ENCODE measurements at places on chromosomes 1 and 21.

- peak; percentile 48 for DNase-seq
Observed at GRCh38 chr1:20891091-20891490, 104.0 kb upstream of the HP1BP3 start.

GRCh38 chr1:50970931-50971582 is 1.0 kb downstream of the CDKN2C start:
- peak; percentile 50 for DNase-seq

GRCh38 chr1:203693721-203694120 is 67.1 kb downstream of the ATP2B4 start:
- no peak for DNase-seq

- no peak for DNase-seq
Observed at GRCh38 chr1:51442198-51442597, 76.9 kb downstream of the EPS15 start.

DNA sequence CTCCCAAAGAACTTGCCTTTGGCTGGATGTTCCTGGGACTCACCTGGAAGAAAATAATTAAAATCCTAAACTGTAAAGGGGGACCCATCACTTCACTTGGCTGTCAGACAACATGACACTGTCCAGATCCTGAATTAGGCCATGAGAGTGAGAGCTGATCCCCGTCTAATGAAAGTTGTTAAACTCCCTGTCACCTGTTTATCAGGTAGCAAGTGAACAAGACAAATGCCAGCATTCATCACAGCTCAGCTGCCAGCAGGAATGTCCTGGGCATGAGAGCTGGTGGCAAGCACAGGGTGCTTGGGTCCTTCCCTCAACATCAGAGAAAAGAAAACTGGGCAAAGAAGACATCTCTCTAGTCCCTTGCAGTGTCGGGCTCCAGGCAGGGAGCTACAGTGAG is 23.8 kb downstream of the PMVK start:
- no peak for DNase-seq

GRCh38 chr1:79762461-79762860 is 755.9 kb upstream of the ADGRL4 start:
- DNase-seq, result no peak

DNA sequence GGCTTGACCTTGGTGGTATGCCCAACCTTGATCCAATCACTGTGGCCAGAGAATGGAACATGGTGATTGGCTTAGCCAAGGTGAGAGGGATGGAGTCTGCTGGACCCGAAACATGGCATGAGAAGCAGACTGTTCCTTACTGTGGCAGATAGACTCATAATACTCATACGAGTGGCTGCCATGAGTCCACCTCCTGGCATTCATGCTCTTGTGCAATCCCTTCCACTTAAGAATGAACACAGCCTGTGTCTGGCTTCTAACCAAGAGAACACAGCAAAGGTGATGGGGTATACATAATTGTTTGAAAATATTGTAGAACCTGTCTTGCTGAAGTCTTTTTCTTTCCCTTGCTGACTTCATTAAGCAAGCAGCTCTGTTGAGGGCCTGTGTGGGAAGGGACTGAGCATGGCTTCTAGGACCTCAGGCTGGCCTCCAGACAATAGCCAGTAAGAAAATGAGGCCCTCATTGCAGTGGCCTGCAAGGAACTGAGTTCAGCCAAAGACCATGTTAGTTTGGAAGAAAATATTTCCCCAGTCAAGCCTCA is 85.9 kb downstream of the ZNF281 start:
- DNase-seq, result peak; percentile 63

DNA sequence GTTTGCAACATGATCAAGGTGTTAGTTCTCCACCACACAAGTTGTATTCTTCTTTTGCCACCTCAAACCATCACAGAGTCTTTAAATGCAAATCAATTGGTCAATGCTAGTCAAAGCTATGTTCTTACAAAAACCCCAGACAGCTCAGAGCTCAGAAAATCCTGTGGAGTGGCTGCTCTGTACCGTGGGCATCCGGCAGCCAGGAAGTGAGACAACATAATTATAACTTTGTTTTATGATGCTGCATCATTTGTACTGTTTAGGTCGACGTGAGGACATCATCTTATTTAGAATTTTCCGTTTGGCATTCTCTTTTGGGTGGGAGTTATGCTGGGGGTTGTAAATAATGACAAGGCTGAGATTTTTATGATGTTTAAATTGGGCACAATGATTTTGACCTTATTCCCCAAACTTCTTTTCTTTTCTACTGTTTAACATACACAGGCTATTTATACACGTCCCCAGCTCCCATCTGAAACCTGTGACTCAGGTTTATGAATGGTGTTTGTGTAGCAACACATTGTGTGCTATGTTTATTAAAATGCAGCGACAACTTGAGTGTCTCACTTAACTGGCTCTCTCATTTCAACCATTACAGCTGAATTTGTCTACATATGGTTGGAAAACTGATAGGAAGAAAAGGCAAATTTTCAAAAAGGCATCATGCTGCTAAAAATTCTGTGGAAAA is 124.0 kb downstream of the CNIH3 start:
- no peak for DNase-seq

DNA sequence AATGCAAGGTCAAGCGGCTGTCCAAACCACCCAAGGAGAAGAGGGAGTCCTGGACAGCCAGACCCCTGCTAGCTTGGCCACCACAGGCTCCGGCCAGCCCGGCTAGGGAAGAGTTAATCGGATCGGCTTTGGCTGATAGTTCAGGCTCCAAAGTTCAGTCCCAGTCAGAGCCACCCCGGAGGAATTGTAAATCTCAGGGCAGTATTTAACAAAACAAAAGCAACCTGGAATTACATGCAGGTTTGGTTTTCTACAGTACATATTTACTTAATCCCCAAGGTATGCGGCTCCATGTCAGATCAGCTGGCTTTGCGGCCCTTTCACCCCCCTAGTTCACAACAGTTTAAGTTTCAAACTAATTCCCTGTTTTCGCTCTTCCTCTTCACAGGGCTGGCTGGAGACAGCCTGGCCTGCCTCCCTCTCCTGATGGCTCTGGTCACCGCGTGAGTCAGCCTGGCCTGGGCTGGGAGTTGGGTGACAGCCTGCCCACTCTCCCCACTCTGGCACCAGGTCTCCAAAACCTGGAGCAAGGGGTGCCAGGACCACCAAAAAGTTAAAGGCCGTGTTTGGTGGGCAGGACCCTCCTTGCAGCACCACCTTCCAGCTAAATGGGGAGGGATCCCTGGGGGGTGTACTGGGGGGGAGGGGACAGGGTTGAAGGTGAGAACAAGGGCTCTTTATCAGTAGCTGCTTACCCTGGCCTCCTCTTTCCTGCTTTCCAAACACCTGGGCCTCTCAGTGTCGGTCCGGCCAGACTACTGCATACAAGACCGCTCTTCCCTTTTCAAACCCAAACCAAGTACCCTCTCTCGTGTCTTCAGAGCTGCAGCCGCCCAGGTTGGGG is 1.9 kb downstream of the DHRS3 start:
- peak; percentile 42 for DNase-seq

GRCh38 chr21:40208206-40208947 is 341.1 kb downstream of the PCP4 start:
- no peak for DNase-seq

DNA sequence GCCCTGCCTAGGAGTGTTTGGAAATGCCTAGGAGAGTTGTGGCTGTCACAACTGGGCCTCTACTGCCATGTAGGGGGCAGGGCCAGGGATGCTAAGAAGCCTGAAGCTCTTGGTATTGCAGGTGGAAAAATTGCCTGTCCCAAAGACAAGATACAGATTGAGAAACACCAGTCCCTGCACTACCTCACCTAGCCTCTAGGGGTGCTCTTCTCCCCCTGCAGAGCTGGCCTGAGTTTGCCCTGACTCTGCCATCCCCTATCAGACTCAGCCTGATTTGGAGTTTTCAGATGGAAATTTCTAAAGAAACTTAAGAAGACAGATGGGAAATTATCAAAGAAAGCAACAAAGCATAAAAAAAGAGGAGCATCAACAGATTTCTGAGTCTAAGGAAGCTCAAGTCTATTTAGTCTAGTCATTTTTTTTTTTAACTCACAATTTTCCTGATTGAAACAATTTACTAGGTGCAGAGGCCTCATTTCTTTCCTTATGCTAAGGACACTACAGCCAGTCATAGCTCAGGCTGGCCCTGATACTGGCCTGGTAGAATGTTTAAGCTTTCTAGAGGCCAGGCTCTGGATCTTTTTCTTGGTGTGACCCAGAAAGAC is 61.4 kb upstream of the LRRN2 start:
- peak; percentile 58 for DNase-seq

Measured in cardiac fibroblast (primary cell).